ENCODE measurements at places on chromosomes 5 and 9.

DNA sequence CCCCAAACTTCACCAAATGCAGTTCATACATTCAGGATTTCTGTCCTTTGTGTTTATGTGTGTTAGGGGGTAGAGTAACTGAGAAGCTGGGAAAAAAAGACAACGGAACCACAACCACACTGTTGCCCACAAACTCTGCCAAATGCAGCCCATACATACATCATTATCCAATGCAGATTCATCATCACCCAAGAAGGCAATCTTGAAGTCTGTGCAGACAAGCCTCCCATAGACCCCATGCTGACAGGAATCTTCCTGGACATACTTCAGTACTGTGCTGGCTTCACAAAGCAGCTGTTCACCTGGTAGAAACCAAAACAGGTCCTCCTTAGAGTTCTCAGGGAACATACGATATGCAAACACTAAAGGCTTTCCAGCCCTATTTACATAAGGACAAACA is 38.9 kb downstream of the MTMR12 start:
- DNase-seq, result no peak

DNA sequence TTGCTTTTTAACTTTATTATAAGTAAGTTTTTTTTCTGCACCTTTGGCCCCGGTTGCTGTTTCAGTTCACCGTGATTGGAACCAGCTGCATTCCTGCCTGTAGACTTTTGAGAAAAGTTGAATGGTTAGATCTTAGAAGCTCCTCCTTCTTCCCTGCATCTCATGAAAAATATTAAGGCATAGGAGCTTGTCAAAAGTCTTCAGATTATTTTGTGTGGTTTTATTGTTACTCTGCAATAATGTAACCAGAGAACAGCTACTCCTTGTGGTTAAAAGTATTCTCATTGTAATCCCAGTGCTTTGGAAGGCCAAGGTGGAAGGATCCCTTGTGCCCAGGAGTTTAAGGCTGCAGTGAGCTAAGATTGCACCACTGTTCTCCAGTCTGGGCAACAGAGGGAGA is 3.3 kb upstream of the SLC2A8 start:
- no peak for DNase-seq

DNA sequence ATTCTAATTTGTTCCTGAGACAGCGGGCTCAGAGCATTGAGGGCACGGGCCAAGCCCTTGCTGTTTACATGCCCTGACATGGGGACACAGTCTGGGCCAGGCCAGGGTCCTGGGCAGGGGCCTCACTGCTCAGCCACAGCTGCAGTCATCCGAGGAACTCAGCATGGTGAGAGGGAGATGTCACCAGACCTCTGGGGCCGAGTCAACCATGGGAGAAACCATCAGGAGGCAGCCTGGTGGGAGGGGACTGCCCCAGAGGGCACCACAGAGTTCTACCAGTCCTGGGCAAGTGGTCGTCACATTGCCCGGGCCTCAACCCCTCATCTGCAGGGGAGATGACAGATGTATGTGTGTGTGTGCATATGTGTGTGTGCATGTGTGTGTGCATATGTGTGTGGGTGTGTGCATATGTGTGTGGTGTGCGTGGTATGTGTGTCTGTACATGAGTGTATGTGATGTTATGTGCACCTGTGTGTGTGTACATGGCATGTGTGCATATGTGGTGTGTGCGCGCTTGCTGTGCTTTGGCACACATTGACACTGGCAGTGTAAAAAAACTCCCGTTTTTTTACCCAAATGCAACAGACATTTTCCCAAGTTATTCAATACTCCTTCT is 42.4 kb upstream of the TMEM250 start:
- no peak for DNase-seq

- DNase-seq, result no peak
Measured at GRCh38 chr5:143699121-143699520, 112.8 kb upstream of the HMHB1 start.

GRCh38 chr5:130708754-130709153 is 456.3 kb downstream of the HINT1 start:
- DNase-seq, result no peak

GRCh38 chr5:38562444-38563210 is 6.2 kb upstream of the LIFR start:
- DNase-seq, result no peak

DNA sequence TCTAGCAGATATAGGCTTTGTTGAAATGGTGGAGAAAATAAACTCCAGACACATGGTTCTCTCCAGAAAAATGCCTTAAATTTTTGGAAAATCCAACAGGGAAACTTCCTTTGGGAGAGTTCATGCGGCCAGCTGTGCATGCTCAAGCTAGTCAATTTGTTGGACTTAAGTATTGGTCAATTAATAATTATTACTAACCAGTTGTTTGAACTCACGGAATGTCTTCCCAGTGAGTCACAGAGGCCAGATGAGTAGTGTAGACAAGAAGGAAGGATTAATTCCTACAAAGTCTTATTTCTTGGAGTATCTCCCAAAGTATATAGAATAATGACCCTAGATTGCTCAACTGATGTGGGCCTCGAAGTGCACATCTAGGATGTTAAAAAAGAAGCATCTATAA is 103.6 kb downstream of the MACIR start:
- DNase-seq, result no peak

GRCh38 chr5:150361301-150361700 is 3.8 kb downstream of the TCOF1 start:
- no peak for DNase-seq

DNA sequence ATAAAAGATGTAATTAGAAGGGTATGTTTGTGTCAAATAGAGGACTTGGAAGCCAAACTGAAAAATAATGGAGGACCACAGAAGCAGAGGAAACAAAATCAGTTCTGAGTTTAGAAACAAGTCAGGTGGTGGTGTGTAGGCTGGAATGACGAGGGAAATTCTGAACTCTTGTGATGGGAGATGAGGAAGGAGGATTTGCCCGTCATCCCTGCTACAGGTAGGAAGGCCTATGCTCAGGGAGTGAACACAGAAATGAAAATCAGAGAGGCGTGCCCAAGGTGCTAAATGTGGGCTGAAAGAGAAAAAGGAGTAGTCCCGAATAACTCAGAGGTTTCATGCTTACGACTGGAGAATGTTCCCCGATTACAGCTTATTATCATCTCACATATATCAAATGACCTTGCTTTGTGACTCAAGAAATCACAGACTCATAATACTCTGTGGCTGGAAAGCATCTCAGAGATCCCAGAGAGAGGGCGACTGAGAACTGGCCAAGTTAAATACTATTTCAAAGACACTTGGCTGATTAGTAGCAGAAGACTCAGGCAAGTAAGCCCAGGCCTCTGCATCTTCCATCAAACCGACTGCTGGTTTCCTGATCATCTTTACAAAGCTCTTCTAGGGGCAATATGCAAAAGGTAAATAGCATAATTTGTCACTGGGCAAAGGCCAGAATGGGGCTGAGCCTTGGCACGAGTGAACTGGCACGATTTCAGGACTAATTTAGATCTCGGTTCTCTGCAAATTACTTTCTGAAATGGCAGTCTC is 126.0 kb downstream of the SUSD1 start:
- no peak for DNase-seq

DNA sequence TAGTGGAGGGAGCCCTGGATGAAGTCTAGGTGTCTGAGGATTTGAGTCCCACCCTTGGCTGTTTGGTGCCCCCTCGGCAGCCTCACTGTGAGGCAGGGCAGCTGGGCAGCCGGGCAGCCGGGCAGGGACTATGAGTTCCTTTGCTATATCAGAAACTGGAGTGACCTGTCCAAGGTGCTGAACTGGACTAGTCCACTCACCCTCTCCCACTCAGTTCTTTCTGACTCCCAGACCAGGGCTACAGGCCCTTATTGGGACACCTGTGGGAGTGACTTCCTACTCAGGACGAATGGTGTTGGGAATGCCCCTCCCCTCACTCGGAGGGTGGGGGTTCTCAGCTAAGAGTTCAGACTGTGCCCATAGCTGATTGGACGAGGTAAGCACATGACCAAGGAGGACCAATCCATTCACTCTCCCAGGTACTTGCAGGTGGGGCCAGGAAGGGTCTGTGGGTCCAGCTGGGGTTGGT is 34.1 kb upstream of the RAPGEF1 start:
- no peak for DNase-seq

GRCh38 chr5:2740051-2740875 is 11.2 kb downstream of the IRX2 start:
- DNase-seq, result no peak

- no peak for DNase-seq
Measured at GRCh38 chr9:98255061-98255577, 330 bp downstream of the TBC1D2 start.

DNA sequence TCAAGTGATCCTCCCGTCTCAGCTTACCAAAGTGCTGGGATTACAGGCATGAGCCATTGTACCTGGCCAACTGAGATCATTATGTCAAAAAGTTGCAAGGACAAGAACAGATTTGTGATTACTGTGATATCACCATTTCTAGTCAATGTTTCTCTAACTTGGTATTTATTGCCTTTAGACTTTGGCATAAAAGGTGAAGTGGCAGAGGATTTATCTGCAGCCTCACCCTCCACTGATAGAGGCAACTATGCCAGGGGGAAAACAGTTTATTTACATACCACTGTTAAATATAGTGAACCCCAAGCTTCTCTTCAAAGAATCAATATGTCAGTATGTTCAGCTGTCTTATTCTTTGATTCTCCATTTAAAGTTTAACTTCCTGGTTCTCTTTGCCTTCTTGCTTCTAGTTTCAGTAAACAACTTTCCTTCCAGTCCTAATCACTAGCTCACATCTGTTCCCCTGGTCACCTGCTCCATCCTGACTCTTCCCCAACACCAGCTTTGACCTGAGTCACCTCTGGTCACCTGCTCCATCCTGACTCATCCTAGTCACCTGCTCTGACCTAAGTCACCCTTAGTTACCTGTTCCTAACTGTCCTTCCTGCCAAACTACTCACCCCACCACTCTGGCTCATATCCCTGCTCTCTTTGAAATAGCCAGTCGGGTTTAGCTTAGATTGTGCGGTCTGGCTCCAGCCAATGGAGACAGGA is 29.9 kb downstream of the SEMA6A start:
- no peak for DNase-seq

DNA sequence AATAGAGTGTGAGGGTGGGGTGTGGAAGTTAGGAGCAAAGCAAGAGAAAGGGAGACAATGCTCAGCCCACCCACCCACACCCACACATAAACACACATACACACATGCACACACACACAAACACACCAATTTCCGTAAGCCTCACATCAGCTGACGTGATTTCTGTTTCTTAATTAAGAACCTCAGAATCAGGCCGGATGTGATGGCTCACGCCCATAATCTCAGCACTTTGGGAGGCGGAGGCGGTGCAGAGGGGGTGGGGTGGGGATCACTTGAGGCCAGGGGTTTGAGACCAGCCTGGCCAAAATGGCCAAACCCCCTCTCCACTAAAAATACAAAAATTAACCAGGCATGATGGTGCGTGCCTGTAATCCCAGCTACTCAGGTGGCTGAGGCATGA is 26.4 kb upstream of the PIK3R1 start:
- DNase-seq, result no peak

DNA sequence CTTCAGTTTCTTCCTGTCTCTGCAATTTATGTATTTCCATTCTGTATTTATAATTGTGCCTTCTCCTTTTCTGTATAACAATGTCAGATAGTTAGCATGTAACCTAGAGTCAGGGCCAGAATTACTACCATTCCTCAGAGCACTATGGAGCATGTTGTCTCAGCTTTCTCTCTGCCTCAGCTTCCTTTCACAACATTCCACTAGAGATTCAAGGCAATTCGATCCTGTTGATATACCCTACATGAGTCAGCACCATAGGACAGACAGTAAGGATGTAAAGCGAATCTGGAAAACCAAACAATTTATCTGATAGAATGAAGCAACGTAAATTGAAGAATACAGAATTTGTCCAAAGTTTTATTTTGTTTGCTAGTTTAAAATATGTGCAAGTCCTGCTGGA is 728.3 kb upstream of the SEMA6A start:
- no peak for DNase-seq

- DNase-seq, result no peak
Measured at GRCh38 chr5:18395126-18396110, 761.2 kb downstream of the TAF11L14 start.

- DNase-seq, result no peak
Measured at GRCh38 chr5:129912601-129913255, 8.5 kb downstream of the CHSY3 start.

DNA sequence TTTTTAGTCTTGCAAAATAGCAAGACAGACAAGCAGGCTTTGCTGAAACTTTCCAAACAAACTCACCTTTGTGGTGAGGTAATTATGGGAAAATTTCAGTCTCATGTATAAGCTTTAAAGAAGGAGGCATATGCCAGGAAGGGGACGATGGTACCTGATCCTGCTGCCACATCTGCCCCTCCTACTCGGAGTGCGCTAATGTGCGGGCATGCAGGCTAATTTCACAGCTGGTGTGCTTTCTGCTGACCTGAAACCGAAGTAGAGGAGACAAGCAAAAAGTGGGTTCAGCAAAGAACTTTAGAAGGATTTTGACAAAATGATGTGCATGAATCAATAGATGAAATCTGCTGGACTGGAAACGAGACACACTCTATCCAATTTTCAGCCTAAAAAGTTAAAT is 117.1 kb upstream of the IRX4 start:
- no peak for DNase-seq

DNA sequence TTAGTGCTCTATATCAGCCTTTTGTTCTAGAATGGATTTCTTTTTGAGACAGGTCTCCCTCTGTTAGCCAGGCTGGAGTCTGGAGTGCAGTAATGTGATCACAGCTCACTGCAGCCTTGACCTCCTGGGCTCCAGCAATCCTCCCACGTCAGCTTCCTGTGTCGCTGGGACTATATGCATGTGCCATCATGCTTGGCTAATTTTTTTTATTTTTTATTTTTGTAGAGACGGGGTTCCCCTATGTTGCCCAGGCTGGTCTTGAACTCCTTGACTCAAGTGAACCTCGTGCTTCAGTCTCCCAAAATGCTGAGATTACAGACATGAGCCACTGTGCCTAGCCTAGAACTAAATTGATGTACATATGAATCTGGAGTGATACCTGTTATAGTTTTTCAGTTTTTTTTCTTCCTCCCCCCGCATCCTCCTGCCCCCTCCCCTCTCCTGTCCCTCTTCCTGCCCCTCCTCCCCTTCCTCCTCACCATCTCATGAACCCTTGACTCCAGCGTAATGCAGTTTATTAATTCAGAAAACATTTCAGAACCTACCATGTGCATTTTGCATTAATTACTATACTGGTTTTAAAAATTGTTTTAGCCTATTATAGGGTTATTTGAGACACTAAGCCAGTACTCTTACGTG is 37.4 kb upstream of the TNFAIP8 start:
- DNase-seq, result no peak

DNA sequence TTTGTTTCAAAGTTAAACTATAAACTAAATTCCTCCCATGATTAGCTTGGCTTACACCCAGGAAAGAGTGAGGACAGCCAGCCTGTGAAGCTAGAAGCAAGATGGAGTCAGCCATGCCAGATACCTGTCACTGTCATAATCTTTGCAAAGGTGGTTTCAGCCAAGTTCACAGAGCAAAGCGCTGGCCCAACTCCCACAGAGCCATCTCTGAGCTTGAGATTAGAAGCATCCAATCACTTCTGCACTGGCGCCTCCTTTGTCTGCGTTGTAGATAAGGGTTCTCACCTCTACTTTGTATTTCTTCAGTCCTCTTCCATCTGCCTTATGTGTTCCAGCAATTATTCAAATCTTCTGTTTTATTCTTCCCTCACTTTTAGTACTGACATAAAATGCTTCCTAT is 119.4 kb upstream of the ACO1 start:
- no peak for DNase-seq

GRCh38 chr5:151493665-151494064 is 46.3 kb downstream of the SLC36A1 start:
- no peak for DNase-seq

GRCh38 chr9:24436761-24437160 is 108.9 kb downstream of the IZUMO3 start:
- DNase-seq, result no peak

- DNase-seq, result no peak
Measured at GRCh38 chr5:148458036-148458888, 74.5 kb downstream of the FBXO38 start.

- no peak for DNase-seq
Measured at GRCh38 chr5:14432931-14433589, 148.5 kb upstream of the OTULINL start.
